ENCODE measurements at places on chromosomes 5 and 9. TPM values are rescaled to one million over a fixed set of nuclear protein-coding genes. Genes with fewer than 3 reads are reported as not detected.

The ADAMTS13 gene
- total RNA-seq: 1.6 TPM

The INVS gene
- 24.0 TPM for total RNA-seq

The F2RL1 gene
- 0.52 TPM for total RNA-seq

The GPR150 gene
- total RNA-seq: under 0.01 TPM
